GDM1 (cell line): ENCODE measurements at places on chromosomes 5 and 9.
A peak's percentile ranks its signal among the peaks of the same experiment; 100 is the strongest.

GRCh38 chr5:157689942-157690689 is 18.8 kb downstream of the C5orf52 start:
- no peak for DNase-seq

GRCh38 chr5:141186897-141187512 is at the start of gene PCDHB9:
Gene PCDHB9 (plus strand): TSS chr5:141187161. CDS start chr5:141187319, 158 bp downstream.
- DNase-seq: peak; percentile 46

DNA sequence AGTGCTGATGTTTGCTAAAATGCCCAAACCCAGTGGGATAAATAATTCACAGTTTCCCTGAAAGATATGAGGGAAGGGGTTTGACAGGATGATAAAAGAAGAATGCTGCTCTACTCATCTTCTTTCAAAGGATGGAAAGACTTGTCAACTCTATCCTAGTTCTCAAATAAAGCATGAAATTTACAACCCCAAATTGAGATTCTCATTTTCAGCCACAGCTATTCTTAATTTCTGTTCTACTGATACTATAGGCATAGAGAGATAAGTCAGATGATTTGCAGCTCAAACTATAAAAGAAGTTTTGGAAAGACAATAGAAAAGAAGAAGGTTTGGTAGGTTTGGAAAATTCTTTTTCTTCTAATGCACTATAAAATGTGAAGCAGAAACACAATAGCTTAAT is 542.6 kb downstream of the CSNK1G3 start:
- no peak for DNase-seq

DNA sequence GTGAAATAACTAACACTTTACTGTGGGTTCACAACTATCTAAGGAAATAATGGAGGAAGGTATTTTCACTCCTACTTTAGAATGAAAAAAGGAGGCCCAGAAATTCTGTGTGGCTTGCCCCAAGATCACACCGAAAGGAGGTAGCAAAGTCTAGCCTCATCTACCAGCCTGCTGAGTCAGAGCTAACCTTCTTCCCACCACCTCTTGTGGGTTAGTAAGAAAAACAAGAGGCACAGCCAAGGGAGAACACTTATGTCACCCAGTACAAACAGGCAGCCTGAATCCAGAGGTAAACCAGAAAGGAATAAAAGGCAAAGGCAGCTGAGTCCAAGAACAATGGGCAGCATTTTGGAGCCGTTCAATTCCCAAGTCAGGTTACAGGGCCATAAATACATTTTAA is 91.9 kb upstream of the RASEF start:
- DNase-seq: no peak

DNA sequence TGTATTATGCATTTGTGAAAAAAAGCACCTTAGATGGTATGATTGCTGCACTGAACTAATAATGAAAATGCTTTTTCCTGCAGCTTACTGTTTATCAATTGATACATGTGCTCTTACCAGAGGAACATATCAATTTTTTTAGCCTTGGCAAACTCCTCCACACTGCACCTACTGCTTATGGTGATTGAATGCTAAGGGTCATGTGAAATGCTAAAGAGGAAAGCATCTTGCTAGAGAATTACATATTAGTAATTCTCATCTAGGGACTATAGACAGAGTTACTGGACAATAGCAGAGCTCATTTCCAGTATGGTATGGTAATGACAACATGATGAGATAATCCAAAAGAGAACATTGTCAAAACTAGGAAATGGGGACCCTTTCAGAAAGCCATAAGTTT is 817.1 kb downstream of the CDH12 start:
- no peak for DNase-seq

- DNase-seq: no peak
Observed at GRCh38 chr9:70805949-70806348, 315.5 kb downstream of the TRPM3 start.

GRCh38 chr5:159249158-159249557 is 13.9 kb upstream of the UBLCP1 start:
- DNase-seq: no peak

- no peak for DNase-seq
Observed at GRCh38 chr9:84773022-84773421, 103.5 kb downstream of the NTRK2 start.

GRCh38 chr5:981456-981855 is 27.1 kb upstream of the NKD2 start:
- DNase-seq: no peak

GRCh38 chr5:1465966-1466471 is 20.8 kb upstream of the SLC6A3 start:
- DNase-seq: no peak

GRCh38 chr5:141121985-141122384 is 367 bp downstream of the PCDHB4 start:
- no peak for DNase-seq

DNA sequence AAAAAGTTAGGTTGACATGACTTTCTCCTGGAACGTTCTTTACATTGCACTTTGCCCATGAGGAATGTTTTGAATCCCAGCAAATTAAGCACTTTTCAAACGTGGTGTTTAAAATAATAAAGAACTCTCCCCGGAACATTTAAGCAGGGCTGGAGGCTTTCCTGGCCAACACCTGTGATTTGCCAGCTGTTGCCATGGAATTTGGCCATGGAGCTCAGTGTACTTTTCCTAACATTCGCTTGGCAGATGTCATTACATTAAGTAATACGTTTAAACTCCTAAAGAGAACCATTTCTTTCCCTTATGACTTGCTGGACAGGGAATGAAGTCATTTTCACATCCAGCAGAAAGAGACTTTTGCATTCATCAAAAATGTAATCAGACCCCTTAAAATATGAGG is 146.1 kb downstream of the GAS1 start:
- DNase-seq: no peak

GRCh38 chr5:16970826-16971225 is 34.7 kb upstream of the MYO10 start:
- no peak for DNase-seq

GRCh38 chr9:104092875-104093600 is 1.1 kb upstream of the SMC2 start:
- no peak for DNase-seq

GRCh38 chr9:5140151-5140550 is 45.3 kb downstream of the INSL6 start:
- DNase-seq: no peak

GRCh38 chr9:123643518-123643917 is 286.4 kb downstream of the DENND1A start:
- no peak for DNase-seq

DNA sequence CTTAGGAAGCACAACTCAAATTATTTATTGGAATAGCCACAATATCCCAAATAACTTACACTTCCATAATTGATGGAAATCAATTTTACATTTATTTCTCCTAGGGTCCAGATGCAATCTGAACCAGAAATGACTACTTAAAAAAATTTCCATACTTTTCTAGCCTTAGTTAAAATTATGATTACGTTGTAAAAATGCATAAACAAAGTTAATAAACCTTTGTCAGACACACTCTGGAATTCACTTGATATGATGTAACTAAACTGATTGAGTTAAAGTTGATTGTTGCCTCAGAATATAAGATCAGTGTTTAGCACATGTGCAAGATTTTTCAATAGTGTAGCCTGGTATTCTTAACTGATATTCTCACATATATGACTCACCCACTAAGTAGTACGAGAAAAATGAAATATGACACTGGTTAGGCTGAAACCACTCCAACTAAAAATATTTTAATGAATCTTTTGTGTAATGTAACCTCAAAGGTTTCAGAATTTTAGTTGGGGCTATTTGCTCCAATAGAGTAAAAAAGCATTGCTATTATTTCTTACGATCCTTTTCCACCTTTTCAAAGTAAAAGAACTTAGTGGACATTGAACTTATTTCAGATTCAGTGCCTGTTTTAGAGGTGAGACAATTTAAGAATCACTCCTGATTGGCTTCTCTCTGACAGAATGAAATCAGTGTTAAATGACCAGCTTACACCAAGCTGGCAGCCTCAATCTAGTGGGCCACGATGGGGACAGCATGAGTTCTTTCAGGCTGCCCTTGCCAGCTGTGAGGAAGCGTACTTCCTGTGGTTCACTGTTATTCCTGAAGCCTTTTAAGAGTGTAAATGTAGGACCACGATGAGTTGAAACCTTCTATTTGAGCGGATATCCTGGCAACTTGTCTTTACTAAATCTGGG is 277.2 kb upstream of the CDH9 start:
- DNase-seq: no peak

DNA sequence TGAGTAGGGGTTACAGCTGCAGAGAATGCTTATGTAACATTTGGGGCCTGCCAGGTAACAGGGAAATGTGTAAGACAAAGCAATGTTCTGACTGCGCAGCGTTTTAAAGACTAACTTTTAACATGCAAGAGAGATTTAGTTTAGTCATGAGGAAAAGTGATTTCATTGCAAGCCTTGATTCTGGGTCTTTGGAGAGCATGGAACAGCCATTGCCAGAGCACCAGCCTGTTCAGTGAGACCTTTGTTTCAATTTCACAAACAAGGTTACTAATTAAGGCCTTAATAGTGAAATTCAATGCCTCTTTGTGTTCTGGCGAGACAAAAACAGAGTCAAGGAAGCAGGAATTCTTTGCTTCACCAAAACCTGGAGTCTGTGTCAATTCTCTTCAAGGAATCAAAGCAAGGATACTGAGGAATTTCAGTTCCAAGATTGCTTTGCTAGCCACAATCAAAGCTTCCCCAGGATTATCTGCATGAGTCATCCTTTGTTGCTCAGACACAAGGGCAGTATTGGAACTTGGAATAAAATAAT is 14.4 kb downstream of the CKMT2 start:
- no peak for DNase-seq

- no peak for DNase-seq
Observed at GRCh38 chr5:54758038-54758437, 227.4 kb downstream of the ESM1 start.

- no peak for DNase-seq
Observed at GRCh38 chr9:22742401-22742800, 295.8 kb downstream of the DMRTA1 start.

- no peak for DNase-seq
Observed at GRCh38 chr9:36664806-36665205, 92.1 kb downstream of the MELK start.

- no peak for DNase-seq
Observed at GRCh38 chr5:152061095-152061494, 136.4 kb upstream of the GLRA1 start.
